ENCODE measurements at places on chromosomes 5 and 9.

DNA sequence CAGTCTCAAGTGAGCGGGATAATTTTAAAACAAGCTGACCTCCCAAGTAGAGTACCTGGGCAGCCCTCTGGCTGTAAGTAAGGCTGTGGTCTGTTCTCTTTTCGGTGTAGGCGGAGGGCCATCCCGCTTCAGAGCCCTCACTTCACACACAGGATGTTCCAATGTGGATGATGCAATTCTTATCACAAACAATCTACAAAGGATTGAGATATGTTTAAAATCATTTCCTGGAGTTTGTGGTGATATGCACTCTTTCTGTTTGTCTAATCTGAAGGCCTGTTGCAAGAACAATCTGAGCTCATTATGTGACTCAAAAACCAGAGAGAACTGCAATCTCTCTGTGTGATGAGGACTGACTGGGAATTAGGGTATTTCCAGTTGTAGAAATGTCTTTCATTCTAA, 42.5 kb downstream of the ITGA2 start:
- no peak for DNase-seq

GRCh38 chr9:95085036-95085770, 232.3 kb downstream of the FANCC start:
- no peak for DNase-seq

GRCh38 chr5:172114875-172115422, 73.1 kb downstream of the STK10 start:
- no peak for DNase-seq

GRCh38 chr5:14676320-14676719, 11.8 kb downstream of the OTULIN start:
- no peak for DNase-seq

GRCh38 chr5:14667770-14668169, 3.3 kb downstream of the OTULIN start:
- DNase-seq, result no peak

GRCh38 chr5:171336521-171337209, 27.6 kb downstream of the TLX3 start:
- no peak for DNase-seq

GRCh38 chr5:134077926-134078580, 36.4 kb upstream of the TCF7 start:
- DNase-seq, result no peak

DNA sequence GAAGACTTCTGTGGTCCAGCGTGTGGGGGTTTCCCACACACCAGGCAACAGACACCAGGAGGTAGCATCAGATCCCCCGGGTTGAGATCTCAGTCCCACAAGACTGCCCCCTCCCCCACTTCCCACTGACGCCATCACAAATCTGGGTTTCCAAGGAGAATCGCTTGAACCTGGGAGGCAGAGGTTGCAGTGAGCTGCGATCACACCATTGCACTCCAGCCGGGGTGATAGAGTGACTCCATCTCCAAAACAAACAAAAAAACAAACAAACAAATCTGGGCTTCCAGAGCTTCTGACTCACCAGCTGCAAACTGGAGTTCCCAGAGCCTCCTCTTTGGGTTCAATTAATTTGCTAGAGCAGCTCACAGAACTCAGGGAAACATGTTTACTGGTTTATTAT, 4.7 kb upstream of the GBGT1 start:
- no peak for DNase-seq

- no peak for DNase-seq
Observed at GRCh38 chr9:123851851-123852250, 78.1 kb downstream of the DENND1A start.

- no peak for DNase-seq
Observed at GRCh38 chr5:110371011-110371724, 355.3 kb downstream of the TMEM232 start.

DNA sequence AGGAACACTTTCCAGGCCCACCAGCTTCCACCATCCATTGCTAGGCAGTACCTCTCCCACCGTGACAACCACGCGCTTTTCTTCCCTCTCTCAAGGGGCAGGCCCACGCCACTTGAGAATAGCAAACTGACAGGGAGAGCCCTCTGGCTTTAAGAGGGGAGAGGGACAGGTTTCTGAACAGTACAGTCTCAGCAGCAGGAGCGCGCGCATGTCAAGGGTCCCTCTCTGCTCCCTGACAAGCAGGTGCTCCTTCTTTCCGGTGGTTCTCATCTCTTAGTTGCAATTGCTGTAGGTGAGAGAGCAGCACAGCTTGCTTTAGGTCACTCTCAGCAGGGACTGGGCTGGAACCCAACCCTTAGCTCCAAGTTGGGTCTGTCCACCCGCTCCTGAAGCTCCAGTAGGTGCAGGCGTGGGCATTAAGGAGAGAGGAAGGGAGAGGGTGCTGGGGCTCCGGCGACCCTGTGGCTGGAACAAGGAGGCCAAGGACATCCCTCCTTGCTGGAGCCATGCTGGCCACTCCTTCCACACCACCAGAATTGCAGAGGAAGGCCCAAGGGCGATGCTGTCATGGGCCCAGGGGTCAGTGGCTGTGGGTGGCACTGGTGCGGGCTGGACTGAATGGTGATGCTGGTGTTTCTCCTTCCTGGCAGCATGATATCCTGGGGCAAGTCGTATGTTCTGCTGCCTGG, 9.0 kb upstream of the PHF2 start:
- DNase-seq, result no peak

- DNase-seq, result no peak
Observed at GRCh38 chr9:3699883-3700282, 174.1 kb upstream of the RFX3 start.

DNA sequence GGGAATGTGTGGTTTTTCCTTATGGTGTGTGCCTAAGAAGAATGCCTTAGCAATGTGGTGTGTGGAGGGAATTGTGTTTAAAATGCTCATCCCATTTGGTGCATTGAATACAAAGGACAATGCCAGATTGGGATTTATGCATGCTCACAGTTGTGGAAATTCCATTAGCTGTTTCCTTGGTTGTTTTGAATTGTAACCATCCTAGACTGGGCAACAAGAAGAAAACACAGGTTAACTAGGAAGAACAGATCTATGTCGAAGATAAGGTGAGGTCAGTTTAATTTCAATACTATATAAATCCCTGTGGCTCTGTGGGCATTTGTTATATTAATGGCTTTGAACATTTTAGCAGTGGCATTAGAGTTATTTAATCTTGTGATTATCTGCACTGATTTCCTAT, 266.8 kb downstream of the MAT2B start:
- no peak for DNase-seq

- DNase-seq, result no peak
Observed at GRCh38 chr9:91840469-91840868, 109.6 kb downstream of the ROR2 start.

- DNase-seq, result no peak
Observed at GRCh38 chr9:80158554-80159170, 586.9 kb downstream of the TLE4 start.

DNA sequence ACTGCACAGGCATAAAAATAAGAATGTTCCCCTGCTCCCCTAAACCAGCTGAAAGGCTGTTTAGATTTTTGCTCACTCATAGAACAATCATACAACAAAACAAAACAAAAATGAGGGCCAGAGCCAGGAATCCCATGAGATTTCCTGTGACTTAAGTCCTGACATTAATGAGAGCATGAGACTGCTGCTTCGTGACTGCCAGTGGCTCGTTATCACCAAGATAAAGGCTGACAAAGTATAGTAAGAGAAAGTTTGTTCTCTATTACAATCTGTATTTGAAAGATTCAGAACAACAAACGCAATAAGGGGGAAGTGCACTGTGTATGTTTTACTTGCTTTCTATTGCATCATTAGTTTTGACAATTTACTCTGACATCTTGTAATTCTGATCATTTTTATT, 837.1 kb upstream of the C9orf72 start:
- no peak for DNase-seq

DNA sequence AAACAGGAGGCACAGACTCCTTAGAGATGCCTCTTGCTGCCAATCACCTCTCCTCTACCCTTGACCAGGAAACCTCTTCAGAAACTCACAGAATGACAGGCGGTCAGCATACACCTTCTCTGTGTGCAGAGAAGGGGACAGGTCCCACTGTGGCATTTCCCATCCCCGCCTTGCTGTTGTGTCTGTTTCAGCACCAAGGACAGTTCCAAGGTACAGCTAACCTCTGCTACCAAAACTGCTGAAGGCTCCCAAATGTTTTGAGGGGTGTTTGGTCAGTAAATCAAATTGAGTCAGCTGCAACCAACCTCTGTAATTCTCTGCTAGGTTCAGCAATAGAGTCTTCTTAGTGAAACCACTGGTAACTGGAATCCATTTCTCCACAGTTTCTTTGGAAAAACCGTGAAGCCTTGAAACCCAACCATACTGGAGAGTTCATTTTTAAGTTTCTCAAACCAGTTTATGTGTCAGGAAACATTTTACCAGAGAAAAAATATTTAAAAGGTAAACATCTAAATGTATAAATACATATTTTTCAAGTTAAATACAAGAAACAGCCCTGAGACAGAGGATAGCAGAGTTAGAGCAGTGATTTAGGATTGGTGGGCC, 122.0 kb downstream of the DRD1 start:
- DNase-seq, result no peak

DNA sequence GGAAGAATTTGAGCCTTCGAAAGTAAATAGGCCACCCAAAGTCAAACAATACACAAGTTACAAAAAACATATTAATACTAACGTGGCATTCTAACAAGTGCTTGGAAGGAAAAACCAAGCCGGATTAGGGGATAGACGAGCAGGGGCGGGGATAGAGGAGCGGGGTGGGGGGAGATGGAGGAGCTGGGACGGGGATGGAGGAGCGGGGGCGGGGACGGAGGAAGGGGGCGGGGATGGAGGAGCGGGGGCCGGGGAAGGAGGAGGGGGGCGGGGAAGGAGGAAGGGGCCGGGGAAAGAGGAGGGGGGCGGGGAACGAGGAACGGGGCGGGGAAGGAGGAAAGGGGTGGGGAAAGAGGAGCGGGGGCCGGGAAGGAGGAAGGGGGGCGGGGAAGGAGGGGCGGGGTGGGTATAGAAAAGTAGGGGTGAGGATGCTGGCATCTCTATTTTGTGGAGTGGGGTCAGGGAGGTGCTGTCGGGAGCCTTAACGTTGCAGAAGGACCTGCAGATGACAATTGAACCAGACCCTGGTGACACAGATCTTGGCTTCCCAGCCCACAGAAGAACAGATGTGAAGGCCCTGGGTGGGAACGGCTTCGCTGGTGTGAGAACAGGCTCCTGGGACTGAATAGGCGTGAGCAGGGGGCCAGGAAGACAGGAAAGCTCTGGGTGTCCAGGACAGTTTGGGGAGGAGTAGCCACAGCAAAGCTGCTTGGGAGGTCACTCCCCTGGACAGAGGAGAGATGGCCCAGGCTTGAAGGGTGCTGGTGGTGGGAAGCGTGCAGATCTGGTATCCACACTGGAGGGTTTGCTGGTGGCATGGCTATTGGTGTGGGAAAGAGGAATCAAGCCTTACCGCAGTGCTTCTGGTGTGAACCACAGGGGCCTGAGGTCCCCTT, 233.3 kb upstream of the DAP start:
- no peak for DNase-seq

DNA sequence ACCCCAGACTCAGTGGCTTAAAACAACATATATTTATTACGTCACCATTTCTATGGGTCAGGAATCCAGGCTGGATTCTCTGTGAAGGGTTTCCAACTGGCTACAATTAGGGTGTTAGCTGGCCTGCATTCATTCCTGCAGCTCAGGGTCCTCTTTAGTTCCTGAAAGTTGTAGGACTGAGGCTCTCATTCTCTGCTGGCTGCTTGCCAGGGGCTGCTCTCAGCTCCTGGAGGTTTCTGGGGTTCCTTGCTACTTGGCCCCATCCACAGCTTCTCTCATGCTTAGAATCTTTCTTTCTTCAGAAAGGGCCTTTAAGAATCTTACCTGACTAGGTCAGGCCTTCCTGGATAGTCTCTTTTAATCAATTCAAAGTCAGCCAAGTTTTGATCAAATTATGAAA, 424.6 kb downstream of the GADD45G start:
- DNase-seq, result no peak

DNA sequence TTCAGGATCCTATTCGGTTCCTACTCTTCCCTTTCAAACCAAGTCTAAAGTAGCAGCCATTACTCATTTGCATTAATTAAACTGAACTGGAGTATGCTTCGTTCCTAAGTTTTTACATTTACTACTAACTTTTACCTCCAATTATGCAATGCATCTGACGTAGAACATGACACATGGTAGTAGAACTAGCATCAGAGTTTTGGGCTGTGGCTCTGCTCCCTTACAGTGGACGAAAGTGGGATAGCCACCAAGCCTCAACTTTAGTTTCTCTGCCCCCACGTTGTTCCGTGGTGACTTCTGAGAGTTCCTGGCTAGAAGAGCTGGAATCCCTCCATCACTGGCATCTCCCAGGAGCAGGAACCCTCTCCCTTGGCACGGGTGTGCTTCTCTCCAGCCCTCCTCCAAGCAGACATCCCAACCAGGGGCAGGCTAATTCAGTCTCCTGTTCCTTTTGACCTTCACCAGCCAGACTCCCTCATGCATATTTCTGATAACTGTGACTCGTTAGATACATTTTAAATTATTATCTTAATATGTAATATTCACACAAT, 2.9 kb downstream of the IFNE start:
- DNase-seq, result no peak

DNA sequence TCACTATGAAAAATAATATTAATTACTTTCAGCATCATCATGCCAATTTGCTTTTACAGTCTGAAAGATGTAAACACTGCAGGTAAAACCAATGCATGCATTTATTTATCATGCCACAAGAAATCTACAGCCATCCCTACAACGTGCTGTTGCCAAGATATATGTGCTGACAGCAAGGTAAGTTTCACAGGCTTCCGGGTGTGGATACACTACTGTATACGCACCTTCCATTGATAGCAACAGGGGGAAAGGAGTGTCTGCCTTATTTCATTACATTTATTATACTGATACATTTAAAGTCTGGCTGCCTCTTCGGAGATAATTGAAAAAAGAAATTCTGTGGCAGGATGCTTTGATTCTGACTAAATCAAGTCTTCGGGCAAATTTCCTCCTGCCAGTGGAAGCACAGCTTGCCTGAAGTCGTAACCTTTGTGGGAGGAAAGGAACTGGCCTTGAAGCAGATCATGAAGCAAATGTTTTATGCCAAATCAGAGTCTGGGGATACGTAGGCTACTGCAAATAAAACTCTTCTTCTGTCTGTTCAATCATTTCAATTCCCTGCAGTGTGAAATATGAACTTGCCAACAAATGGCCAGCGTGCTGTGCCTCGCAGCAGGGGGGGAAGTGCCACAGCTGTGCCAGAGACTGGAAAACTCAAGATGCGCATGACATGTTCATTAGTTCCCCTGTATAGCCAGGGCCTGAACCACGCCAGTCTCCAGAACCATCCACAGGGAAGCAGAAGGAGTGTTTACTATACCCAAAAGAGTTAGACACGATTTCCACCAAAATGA, 268.1 kb downstream of the EFNA5 start:
- DNase-seq, result no peak

DNA sequence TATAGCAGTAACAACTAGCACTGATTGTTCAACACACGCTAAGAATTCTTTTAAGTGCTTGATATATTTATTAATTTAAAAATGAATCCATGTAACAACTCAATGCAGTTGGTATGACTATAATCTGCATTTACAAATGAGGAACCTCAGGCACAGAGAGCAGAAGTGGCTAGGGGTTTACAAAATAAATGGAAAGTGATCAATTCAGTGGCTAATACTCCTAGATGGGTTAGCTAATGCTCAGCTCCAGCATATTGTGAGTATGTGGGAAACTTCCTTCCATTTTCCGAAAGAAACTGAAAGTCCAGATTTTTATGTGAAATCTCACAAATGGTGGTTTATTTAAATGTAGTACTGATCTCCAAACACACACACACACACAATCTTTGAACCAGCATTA, 128.0 kb downstream of the RFX3 start:
- no peak for DNase-seq

Measured in cortex of kidney (tissue), 1 donor.